GM23248 (cell line): ENCODE measurements at places on chromosomes 12 and 14. TPM values are rescaled to one million over a fixed set of nuclear protein-coding genes. Genes with fewer than 3 reads are reported as not detected.

UNC79 gene
- total RNA-seq: not detected in 2 replicates

CLECL1 gene
- total RNA-seq: not detected in 2 replicates

RGS6 gene
- not detected in 2 replicates for total RNA-seq

CMKLR1 gene
- 2.9 and 4.9 TPM in 2 replicates for total RNA-seq

CCDC91 gene
- 15.3 and 17.2 TPM in 2 replicates for total RNA-seq

KRT82 gene
- total RNA-seq: not detected in 2 replicates

TAOK3 gene
- total RNA-seq: 17.8 and 30.0 TPM in 2 replicates

GRIN2B gene
- total RNA-seq: not detected in 2 replicates

LGR5 gene
- total RNA-seq: not detected in 2 replicates

ITGA5 gene
- 496 and 541 TPM in 2 replicates for total RNA-seq

ZC2HC1C gene
- 2.8 and 5.3 TPM in 2 replicates for total RNA-seq

HOXC12 gene
- not detected in 2 replicates for total RNA-seq

ACVRL1 gene
- 67.4 and 114 TPM in 2 replicates for total RNA-seq

DCN gene
- total RNA-seq: 432 and 441 TPM in 2 replicates

LRFN5 gene
- total RNA-seq: 0.54 and 2.1 TPM in 2 replicates

TEX52 gene
- total RNA-seq: not detected in 2 replicates

ASPG gene
- not detected in 2 replicates for total RNA-seq

EIF2S3B gene
- 4.9 and 8.9 TPM in 2 replicates for total RNA-seq

EGLN3 gene
- 0.22 TPM in 1 of 2 replicates, not detected in the other for total RNA-seq

LRRIQ1 gene
- total RNA-seq: 0.11 and 0.13 TPM in 2 replicates

B4GALNT3 gene
- total RNA-seq: 0.11 TPM in 1 of 2 replicates, not detected in the other

SLC10A1 gene
- not detected in 2 replicates for total RNA-seq

KCNJ8 gene
- total RNA-seq: 17.8 and 19.6 TPM in 2 replicates

GOLGA3 gene
- 80.3 and 118 TPM in 2 replicates for total RNA-seq

NKX2-8 gene
- total RNA-seq: not detected in 2 replicates

DENR gene
- total RNA-seq: 42.2 and 48.6 TPM in 2 replicates

RERG gene
- total RNA-seq: not detected in 2 replicates
